Stimulated activated CD8-positive, alpha-beta memory T cell treated with anti-CD3 and anti-CD28 coated beads, Interleukin-4, amount 100 ng/mL, for 1 hour (primary cell): ENCODE measurements at places on chromosomes 7 and 10.

- DNase-seq: no peak
These were observed 488.9 kb downstream of the SH2D4B start for GRCh38 chr10:81026591-81026990.

GRCh38 chr7:121049028-121049791 lies 60.7 kb downstream of the CPED1 start:
- no peak for DNase-seq

DNA sequence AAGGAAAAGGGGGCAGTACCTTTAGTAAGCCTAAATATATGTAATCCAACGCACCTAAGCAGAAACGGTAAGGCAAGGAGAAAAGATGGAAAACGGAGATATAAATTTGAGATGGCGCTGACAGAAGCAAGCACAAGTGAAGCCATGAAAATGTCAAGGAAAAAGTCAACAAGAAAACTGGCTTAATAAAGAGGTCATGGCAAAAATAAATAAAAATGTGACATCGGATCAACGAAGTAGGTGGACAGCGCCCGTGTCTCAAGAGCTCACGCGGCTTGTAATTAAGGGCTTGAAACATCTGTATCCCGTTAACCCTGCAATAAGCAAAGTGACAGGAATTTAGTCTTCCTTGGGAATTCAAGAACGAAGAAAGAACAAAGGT lies 611 bp downstream of the NDUFA5 start:
- DNase-seq: no peak

DNA sequence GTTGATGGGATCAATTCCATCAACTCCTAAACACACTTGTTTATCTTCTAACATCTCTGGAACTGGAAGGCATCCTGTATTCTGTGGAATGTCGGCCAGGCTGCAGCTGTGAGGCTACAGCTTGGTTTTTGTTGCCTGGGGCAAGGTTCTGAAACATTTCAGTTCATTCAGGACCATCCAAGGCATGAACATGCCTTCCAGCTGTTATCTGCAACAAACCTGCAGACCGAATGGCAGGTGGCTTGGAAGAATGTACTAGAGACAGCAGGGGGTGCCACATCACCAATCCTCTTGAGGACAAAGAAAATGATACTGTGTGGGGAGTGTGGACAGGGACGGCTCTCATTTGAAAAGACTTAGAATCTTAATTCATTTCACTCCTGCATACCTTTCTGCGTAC lies 12.4 kb downstream of the PAPOLB start:
- DNase-seq: no peak

DNA sequence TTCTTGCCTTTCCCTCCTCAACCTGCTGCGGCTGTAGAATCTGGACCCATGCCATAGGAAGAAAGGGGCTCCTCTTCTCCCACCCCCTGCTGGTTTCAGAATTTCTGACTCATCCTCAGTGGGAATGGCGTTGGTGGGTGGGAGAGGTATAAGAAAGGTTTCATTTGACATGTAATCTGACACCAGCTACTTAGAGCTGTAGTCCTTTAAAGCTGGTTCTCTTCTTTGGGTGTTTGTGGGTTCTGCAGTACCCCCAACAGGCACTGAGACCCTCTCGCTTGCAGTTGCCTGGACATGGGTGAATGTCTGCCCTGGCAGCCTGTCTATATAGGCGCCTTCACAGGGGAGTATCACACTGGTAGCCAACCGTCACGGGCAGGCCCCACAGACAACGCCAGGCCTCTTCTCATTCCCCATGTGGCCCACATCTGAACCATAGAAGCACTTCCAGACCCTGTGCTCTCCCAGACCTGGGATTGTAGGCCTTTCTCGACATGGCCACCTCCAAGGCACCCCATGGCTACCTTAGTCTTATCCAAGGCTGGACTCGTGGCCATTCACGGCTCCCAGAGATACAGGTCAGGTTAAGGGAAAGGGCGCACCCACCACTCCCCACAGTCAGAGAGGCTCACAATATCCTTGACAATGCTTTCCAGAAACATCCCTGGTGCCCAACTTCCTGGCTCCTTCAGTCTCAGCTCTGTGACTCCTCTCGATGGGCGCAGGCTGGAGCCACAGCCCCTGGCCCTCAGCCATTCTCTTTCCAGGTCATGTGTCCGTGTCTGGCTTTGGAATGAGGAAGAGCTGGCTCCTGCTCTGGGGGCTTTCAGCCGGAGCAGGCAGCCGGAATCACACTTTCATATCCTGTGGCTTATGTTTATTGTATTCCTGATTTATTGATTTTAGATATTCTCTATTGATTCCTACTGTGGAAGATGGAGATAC lies 17.5 kb downstream of the ZNF862 start:
- DNase-seq: no peak

GRCh38 chr7:136618818-136619217 lies 249.6 kb upstream of the CHRM2 start:
- DNase-seq: no peak

- no peak for DNase-seq
These were observed 155.9 kb upstream of the ASAH2 start for GRCh38 chr10:50407076-50407801.

DNA sequence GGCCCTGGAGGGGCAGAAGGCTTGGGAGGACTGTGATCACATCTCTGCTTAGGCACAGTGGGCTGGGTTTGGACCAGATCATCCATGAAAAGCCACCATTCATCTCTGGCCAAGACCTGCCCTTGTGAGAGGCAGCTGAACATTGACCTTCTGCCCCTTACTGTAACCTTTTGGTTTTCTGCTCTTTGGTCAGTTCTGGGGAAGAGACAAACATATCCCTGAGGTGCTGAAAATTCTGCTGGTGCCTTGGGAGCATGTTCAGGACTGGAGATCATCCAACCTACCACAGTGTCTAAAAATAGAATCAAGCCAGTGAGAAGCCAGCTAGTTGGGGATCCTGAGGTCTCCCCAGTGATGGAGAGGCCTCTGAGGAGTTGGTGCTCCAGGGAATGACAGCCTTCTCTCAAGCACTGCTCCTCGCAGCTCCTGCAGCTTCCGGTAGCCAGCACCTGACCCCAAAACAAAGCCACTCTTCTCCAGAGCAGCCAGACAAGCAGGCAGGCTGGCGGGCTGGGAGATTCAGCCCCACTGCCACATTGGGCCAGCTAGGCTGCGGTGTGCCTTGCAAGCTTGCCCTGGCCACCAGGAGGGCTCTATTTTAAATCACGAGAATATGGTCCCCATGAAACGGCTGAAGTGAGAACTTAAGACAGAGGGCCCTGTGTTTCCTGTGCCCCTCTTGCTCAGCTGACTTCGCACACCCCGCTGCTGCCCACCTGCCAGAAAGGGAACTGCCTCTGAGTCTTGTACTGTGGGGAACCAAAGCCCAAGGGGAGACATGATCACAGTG lies 37.8 kb upstream of the UBE2H start:
- DNase-seq: no peak

DNA sequence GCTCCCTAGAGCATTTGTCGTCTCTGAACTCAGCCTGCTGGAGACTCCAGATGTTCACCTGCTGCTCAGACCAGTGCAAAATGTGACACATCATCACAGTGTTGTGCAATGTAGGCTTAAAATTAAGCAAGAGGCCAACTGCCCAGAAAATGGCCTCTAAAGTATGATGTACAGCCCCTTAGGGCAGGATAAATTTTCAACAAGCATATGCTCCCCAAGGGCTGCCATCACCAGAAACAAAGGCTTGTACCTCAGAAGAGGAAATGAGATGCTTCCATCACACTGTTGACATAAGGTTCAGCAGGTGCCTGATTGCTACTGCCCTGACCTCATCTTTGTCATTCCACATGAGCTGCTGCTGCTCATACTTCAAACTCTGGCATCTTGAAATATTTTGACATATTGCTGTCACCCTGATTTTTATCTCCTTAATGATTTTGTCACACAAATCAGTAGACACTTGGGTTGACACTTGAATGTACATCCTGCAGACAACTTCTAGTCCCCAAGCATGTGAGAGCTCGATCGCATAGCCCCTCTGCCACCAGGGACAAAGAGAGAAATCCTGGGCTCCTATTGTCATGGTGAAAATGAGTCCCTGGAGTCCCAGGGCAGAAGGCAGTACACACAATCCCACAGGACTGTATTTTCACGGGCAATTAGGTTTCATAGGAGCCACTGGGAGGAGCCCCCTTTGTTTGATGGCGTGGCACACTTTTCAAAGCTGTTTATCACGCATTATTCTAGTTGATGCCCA lies 219.7 kb upstream of the STK17A start:
- no peak for DNase-seq

GRCh38 chr10:77139252-77140160 lies 498.1 kb downstream of the KCNMA1 start:
- no peak for DNase-seq

DNA sequence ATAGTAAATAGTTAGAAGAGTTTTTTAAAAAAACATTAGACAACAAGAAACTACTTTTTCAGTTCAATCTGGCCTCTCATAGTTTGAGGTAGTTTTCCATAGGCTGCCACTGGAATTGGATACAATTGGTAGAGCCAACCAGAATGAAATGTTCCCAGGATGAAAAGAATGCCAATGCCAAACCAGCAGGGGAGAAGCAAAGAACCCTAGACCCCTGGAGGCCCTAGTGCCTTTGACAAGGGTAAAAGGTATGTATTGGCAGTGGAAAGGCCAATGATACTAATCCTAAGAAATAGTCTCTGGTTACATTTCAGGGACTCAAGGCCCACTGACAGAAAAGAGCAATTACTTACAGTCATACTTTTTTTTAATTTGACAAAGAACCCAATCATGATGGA lies 77.4 kb upstream of the SEM1 start:
- DNase-seq: no peak

GRCh38 chr10:651692-652091 lies 37.8 kb downstream of the DIP2C start:
- no peak for DNase-seq

DNA sequence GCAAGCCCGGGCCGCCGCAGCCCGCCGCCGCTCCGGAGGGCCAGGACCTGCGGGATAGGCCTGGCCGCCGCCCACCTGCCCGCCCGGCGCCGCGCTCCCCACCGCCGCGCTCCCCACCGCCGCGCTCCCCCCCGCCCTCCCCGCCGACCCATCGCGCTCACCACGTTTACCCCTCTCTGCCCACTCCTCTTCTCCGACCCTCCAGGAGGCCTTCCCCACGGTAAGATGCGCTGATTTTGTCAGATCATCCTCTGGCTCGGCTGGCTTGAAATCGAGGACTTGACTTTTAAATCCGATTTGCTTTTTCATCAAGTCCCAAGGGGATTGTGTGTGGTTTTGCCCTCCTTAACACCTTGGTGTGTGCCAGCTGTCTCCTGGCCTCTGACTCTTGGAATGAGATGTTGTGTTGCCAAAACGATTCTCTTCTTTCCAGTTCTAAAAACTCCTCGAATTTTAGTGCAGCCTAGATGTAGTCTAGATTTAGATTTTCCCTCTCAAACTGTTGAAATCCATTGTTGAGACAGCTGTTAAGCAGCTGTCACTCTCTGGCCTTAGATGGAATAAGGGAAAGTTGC lies 738 bp downstream of the POM121 start:
- DNase-seq: no peak

DNA sequence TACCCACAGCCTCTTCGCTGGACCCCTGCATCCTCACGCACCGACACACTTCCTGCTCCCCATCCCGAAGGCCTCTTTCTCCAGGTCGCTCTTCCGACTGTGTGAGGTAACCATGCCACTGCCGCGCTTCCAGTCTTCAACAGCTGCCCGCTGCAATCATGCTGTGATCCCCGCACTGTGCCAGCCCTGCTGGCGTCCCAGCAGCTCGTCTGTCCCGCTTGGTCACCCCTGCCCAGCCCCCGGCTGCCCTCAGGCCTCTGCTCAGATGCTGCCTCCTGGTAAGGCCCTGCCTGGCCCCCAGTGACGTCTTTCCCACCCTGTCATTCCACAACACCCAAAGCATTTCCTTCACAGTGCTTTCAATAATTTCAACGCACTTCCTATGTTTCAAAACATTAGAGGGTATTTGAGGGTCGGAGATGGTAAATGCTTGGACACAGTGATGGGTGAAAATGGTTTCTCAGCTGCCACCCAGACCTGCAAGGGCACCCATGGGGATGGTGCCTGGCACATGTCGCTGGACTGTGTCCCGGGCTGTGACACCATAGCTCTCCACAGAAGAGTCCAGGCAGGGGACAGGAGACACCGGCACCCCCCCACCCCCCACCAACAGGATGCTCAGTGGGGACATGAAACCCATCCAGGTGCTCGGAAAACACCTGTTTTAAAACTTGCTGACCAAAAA lies 125.2 kb downstream of the MAD1L1 start:
- no peak for DNase-seq

GRCh38 chr10:124423813-124424212 lies 5.1 kb upstream of the OAT start:
- DNase-seq: no peak

DNA sequence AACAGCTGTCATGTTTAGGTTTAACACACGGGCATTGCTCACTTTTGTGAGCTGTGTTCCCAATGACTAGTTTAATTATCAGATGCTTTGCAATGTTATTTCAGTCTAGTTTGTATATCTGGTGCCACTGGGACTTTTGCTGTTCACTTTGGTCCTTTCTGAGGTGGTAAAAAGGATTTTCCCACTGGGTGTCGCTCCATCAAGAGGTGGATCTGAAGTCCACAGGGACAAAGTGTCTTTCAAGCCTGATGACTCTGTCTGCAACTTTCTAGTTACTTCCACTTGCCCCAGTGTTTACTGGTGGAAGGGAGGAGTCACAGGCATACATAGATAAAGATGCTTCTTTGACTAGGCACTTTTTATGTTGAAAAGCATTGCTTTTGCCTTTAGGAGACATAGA lies 242.2 kb downstream of the HGF start:
- no peak for DNase-seq

GRCh38 chr10:43227911-43228782 lies 38.7 kb downstream of the RASGEF1A start:
- DNase-seq: no peak

DNA sequence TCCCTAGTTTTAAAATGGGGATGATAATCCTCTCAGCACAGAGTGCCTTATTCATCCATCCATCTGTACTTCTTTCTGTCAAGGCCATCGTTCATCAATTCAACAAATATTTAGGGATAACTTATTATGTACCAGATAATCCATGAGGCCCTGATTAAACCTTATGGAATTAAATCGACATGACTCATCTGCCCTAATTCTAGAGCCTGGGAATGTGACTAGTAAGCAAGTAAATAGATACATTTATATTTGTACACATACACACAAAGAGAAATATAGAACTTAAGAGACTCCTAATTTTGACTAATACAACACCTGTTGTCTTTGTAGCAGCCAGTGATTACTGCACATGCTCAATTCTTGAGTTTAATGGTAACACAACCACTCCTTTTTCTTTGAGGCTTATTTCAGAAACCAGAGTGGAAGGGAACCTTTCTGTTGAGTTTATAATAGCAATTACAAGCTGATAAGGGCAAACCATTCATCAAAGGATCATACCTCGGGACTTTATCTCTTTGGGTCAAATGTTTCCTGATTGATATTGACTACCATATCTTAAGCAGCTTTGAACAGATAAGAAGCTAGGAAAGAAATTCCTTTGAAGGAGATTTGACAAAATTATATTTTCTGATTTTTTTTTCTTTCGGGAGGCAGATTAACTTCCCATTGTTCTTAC lies 122.7 kb downstream of the ARID5B start:
- no peak for DNase-seq

DNA sequence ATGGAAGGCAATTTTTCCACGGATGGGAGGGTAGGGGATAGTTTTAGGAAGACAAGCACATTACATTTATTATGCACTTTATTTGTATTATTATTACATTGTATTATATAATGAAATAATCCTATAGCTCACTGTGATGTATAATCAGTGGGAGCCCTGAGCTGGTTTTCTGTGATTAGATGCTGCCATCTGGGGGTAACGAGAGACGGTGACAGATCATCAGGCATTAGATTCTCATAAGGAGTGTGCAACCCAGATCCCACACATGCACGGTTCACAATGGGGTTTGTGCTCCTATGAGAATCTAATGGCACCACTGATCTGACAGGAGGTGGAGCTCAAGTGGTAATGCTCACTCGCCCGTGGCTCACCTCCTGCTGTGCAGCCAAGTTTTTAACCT lies 103.9 kb upstream of the STK17A start:
- DNase-seq: no peak
